ENCODE measurements at places on chromosomes 3 and 15.

- peak; percentile 84 for DNase-seq
Measured at GRCh38 chr3:66428733-66429132, 72.1 kb downstream of the LRIG1 start.

DNA sequence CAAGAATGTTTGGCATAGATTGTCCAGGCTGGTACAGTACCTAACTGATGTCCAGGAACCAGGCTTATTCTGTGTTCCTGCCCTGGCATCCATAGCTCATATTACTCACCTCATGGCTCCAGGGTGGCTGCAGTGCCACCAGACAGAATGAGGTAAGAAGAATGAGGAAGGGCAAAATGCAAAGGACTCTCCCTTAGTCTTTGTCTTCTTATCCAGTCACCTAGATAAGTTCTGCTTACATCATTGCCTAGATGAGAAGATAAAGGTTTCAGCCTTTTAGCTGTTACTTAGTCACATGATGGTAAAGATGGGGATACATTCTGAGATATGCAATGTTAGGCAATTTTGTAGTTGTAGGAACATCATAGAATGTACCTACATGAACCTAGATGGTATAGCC lies 45.8 kb downstream of the CHP1 start:
- DNase-seq = peak; percentile 36

DNA sequence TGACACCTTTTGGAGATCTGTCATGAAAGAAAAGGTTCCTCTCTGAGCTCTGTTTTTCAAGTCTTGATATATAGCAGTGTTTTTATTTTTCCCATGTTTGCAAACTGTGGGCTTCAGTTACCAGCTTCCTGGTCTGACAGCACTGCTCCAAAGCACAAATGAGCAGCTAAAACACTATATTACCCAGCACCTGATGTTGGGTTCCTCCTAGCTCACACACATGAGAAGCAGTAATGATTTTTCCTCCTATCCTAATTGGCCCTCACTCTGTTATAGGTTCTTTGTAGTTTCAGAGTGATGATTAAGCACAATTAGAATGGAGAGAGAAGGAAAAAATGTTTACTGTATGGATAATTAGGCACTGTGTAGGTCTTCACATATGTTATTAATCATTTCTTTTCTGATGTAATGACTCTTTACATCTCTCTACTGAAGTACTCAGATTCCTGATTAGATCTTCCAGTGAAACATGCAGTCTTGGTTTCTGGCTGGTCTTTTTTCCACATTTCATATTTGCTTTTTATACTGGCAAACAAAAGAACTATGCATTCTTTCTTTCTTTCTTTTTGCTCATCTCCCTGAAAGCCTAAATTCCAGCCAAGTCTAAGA lies 939.7 kb downstream of the NSUN3 start:
- DNase-seq = no peak

GRCh38 chr3:133042778-133043177 lies 4.6 kb downstream of the TMEM108 start:
- no peak for DNase-seq

GRCh38 chr3:80606073-80606472 lies 838.3 kb upstream of the ROBO1 start:
- no peak for DNase-seq
